Dermis microvascular lymphatic vessel endothelial cell (primary cell): ENCODE measurements at places on chromosomes 4 and X. TPM values are rescaled to one million over a fixed set of nuclear protein-coding genes. Genes with fewer than 3 reads are reported as not detected.
A peak's percentile ranks its signal among the peaks of the same experiment; 100 is the strongest.

The DGKK gene
- not detected in 2 replicates for total RNA-seq

The SLC9B1 gene
- total RNA-seq: 0.13 and 0.51 TPM in 2 replicates

The KIAA1210 gene
- not detected in 2 replicates for total RNA-seq

The PPP2R2C gene
- total RNA-seq: 0.39 and 0.89 TPM in 2 replicates

The GAGE12J gene
- not detected in 2 replicates for total RNA-seq

DNA sequence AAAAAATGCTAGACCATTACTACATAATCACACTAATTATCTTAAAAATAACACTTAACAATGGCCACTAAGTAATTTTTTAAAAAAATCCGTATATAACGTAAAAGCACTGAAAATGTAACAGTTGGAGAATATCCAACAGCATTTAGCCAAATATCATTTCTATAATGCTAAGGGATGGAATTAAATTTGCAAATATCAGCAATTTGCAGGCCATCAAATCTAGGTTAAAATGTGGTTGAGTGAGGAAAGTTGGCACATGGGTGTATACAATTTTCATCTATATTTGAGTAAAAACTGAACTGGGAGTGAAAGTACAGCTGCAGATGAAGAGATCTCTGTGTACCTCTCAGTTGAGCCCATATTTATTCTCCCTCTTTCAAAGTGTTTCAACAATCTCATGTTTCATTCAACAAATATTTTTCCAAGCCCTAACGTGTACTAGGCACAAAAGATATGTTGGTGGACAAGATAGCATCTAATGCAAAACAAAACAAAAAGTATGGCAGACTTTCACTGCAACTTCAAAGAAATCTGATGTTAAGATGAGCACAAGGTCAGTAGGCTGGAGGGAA, 63.0 kb downstream of the MBNL3 start:
- DNase-seq: no peak

DNA sequence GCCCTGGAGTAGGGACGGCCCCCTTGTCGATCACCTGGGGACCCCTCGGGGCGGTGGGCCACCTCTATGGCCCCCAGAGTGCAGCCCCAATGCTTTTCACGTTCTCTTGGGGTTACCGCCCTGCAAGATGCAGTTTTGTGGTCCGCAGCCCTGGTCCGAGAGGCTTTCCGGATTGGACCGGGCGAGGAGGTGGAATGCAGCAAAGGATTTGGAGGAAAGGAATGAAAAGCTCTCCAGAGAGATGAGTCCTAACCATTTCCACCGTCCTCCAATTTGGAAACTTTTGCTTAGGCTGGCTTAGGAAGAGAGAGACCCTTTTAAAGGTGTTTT, 601 bp downstream of the SLC25A43 start:
- no peak for DNase-seq

DNA sequence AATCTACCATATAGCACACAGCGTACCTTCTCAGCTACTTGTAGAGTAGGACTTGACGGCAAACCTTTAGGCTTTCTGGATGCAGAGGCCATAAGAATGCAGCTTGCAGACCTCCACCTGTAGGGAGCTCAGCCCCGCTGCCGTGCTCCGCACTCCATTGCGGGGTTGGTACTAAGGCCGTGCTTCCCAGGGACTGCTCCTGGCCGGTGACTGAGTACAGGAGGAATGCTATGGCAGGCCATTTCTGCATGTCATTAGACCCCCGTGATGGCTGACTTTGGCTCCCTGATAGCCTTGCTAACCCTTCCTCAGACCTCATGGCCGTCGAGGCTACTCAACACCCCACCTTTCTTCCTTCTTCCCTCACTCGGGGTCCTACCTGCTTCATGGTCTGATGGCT, 26.4 kb downstream of the TIGD2 start:
- no peak for DNase-seq

- peak; percentile 90 for DNase-seq
These were observed at the start of gene SH3TC1 for GRCh38 chr4:8198906-8199593. Gene SH3TC1 (plus strand): TSS chr4:8199290. CDS start chr4:8205195, 5,905 bp downstream.

GRCh38 chr4:7938266-7938608, 1.4 kb downstream of the AFAP1 start:
- DNase-seq: no peak

- DNase-seq: no peak
These were observed 104.2 kb downstream of the ANK2 start for GRCh38 chr4:113153529-113154101.

DNA sequence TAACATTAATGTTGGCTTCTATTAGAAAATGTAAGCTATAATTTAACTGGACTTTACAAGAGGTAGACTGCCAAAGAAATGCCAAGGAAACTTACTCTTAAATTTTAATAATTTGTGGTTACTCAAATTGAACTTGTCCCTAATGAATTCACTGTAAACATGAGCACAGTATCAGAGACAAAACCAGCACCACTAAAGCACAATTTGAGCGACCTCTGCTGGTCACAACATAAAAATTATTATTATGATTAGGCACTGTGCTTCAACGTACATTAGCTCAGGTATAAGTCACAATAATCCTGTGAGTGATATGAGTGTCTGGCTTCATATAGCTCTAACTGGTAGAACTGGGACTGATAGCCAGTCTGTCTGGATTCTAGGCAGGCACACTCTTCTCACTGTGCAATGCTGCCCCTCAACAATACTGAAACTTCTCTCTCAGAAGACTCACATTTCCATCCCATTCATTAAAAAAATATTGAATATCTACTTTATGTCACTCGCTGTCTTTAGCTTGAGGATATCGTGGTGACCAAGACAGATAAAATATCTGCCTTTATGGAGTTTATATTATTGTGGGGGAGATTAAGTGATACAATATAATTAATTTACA, 8.0 kb downstream of the NUDT6 start:
- DNase-seq: peak; percentile 72
